ENCODE measurements at places on chromosomes 16 and 17. TPM values are rescaled to one million over a fixed set of nuclear protein-coding genes. Genes with fewer than 3 reads are reported as not detected.

DNA sequence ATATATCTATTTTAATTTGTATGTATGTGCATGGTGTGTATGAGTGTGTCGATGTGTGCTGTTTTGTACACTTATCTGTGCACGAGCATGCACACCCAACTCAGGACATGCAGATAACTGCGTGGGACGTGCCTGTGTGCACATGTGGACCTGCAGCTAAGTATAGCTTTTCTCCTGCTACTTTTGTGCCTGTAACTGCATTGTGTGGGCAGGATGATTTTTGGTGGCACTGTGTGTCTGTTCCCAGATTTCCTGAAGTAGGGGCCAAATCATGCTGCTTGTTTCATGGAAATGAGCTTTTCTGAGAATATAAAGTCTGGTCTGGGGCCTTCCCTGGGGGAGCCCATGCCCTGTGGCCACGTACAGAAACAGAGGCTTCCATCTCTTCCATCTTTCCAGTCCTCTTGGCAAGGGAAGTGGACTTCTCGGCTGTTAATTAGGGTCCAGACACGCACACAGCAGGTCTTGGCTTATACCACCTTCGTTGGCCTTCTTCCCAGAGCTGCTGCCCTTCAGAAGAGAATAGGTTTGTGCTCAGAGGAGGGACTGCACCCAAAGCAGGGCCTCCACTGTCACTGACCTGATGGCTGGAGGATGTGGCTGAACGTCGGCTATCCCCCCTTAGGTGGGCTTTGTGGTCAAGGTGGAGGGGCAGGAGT, 30.2 kb downstream of the SPNS3 start:
- DNase-seq: no peak

DNA sequence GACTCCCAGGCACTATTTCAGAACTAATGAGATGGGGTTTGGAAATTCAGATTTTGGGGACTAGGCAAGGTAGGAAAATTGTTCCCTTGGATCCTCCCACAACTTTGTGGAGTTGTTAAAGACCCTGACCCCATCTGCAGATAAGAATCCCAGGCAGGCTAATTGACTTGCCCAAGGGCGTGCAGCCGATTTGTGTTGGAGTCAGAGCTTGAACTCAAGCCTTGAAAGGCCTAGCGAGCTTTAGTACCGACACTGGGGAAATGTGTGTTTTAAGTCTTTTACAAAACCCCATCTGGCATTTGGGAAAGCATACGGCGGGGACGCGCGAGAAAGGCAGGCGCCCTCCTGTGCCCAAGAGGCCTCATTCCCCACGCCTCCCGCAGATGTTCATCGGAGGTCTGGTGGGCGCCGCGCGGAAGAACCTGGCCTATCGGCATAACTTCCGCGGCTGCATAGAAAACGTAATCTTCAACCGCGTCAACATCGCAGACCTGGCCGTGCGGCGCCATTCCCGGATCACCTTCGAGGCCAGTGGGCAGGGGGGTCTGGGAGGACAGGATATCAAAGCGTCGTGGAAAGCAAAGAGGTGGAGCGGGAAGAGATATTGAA, 4.3 kb downstream of the CNTNAP1 start:
- no peak for DNase-seq

DNA sequence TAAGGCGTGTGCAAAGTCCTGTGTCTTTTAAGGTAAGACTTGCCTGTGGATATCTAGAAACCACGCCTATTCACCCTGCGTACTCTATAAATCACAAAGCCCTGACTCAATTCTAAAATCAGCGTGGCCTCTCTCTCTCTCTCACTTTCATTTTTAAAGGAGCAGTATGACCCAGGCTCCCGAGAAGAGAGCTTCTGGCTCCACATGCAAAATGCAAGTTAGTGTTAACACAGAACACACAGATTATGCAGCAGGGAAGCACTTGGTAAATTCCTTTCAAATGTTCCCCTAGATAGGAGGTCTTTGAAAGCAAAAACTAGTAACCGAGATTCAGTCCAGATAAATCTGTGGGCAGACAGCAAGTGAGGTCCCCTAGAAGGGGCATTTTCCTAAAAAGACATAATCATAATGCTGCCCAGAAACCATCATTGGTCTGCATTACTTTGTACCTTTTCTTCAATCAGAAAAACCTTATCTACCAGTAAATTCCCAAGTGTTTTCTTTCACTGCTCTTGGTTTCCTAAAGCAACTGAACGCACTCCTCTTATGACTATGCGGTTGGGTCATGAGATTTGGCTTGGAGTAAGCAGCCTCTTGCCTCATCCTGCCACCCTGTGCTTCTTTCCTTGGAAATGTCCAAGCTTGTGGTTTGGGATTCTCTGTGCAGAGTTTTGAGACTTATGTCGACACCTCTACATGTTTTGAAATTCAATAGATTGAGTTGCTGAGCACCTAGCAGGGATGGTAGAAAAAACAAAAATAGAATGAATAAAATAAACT, 31.7 kb upstream of the KCNJ2 start:
- DNase-seq: no peak

GRCh38 chr17:48352630-48353029, 77.4 kb downstream of the SKAP1 start:
- no peak for DNase-seq

- no peak for DNase-seq
These were observed 662 bp downstream of the PGS1 start for GRCh38 chr17:78379131-78379491.

GRCh38 chr17:78925662-78926555, 722 bp upstream of the TIMP2 start:
- DNase-seq: peak; percentile 90

DNA sequence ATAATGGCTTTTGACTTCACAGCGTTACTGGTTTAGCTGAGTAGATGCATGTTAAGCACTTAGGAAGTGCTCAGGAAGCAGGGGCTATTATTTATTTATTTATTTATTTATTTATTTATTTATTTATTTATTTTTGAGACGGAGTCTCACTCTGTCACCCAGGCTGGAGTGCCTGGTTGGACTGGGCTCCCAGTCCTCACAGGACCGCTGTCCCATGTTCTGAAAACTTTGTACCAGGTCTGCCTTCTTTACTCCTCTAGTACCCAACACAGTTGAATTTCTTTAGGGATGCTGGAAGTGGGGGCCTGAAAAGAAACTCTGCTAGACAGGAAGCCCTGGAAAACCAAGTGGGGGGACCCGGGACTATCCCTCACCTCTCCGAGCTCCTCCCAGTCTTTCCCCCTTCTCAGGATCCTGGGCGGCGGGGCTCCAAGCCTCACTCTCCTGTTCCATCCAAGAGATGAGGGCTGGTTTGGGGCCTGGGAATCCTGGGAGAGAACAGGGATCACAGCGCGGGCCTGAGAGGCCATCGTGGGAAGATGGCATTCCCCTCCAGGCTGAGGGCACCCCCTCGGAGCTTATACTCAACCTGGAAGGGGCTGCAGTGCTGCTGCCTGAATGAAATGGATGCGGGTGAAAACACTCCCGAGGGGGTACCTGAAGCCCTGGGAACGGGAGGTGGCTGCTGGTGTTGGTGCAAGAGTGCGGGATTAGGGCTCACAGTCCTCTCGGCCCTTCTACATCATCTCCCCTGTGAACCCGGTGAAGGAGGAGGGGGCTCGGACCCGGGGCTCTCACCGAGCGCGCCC, 674 bp downstream of the ZNF688 start:
- DNase-seq: no peak

DNA sequence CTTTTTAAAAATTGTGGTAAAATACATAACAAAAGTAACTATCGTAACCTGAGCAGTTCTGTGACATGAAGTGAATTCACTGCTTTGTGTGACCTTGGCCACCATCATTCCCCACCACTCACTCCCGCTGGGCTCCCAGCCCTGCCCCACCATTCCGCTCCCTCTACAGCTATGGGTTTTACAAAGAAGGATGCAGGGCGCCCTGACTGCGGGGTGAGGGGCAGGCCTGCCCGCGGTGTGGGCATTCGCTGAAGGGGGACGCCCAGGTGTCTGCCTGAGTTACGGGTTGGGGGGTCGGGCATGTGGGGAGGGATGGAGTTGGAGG, at the start of gene CEMP1:
CEMP1 (minus strand) TSS at position 38 of the 325 bp plus-strand sequence. CDS start 335 bp downstream, outside the sequence.
- no peak for DNase-seq

- no peak for DNase-seq
These were observed 7.9 kb upstream of the GEMIN4 start for GRCh38 chr17:759964-760363.

DNA sequence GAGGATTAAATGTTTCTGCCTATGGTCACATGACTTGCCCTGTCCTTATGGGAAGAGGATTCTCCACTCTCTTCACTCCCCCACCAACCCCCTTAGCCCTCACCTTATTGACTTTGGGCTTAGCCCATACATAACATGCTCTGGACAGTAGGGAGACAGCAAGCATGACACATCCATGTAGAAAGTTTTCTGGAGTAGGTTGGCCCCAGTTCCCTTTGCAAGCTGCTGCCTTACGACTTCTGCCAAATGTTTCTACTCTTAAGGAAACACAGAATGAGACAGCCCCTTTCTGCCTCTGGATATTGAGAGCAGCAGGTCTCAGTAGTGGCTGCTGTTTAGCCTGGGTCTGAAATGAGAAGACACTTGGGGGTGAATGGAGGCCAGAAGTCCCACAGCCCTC, 282.2 kb downstream of the MAP2K6 start:
- no peak for DNase-seq

DNA sequence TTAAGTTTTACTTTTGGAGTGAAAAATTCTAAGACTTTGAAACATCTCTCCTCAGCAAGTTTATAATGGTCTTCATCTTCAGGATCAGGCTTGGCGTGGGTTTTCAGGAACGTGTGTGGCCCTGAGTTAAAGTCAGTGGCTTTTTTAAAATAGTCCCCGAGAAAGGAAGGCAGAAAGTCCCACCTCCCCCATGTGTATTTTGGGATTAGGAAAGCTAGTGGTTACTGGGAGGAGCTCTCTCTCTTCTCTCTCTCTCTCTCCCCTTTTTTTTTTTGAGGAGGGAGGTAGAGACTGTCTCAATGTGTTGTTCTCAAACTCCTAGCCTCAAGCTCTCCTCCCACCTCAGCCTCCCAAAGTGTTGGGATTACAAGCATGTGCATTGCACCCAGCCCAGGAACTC, 213.2 kb downstream of the IRX3 start:
- DNase-seq: no peak

DNA sequence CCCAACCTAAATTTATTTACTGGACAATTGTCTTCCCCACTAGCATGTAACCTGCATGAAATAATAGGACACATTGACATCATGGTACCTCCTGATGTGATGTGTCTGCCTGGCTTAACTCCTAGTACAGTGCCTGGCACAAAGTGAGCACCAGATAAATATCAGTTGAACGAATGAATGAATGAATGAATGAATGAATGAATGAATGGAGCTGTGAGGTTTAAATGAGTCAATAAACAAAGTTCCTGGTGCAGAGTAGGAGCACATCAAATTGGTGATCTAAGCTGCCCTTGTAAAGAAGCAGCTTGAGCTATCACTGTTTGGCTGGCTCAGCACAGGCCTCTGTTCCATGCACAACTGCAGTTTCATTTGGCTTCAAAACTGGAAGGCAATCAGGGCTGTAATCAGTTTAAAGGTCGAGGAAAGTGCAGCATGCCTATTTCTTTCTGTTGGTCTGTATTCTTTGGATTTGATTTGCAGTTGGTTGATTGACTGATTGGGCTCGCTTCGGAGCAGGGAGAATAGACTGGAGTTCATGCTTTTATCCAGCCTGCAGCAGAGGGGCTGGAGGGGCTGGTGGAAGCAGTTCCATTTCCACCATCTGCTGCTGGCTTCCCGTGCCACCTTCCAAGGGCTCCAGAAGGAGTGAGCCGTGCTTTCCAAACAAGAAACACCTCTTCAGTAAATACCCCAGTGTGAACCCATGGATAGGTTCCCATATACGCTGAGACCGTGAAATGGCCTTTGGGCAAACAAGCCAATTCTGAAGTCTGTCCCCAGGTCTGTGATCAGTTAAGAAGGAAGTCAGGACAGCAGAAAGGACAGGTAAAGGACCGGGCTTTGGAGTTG, 54.6 kb downstream of the GPRC5B start:
- no peak for DNase-seq

GRCh38 chr16:1580956-1581355, 30.9 kb downstream of the IFT140 start:
- no peak for DNase-seq

GRCh38 chr17:31582151-31582907, 190.9 kb downstream of the RAB11FIP4 start:
- DNase-seq: peak; percentile 88

GRCh38 chr17:44132275-44132821, 8.9 kb upstream of the HDAC5 start:
- no peak for DNase-seq

Gene TCAP
- 4.0 TPM for polyA plus RNA-seq

Gene SLC9A5
- 2.9 TPM for polyA plus RNA-seq

Gene MATCAP1
- 45.7 TPM for polyA plus RNA-seq

Gene PIRT
- not detected for polyA plus RNA-seq

Gene ITGB4
- polyA plus RNA-seq: 7.5 TPM

Gene MYH2
- 0.05 TPM for polyA plus RNA-seq

Gene ALOX15B
- 2.0 TPM for polyA plus RNA-seq

Gene KRTAP9-2
- not detected for polyA plus RNA-seq

Gene NRN1L
- polyA plus RNA-seq: 1.5 TPM

Gene CARD14
- polyA plus RNA-seq: 0.13 TPM

Gene ANKS4B
- polyA plus RNA-seq: 0.08 TPM
